ENCODE measurements at places on chromosomes 5 and 9.

- no peaks in the 10 kb centered on the region for H3K27me3 ChIP-seq
- no peak overlapping the region for H3K4me3 ChIP-seq
- H3K36me3 ChIP-seq, result no peaks in the 10 kb centered on the region
- peak; percentile 27 for DNase-seq
- no peaks in the 10 kb centered on the region for H3K4me1 ChIP-seq
- H3K27ac ChIP-seq, result no peak overlapping the region
Measured at GRCh38 chr9:6305954-6306563, 22.1 kb upstream of the TPD52L3 start.

- H3K4me1 ChIP-seq, result no peaks in the 10 kb centered on the region
- H3K27ac ChIP-seq, result no peak overlapping the region
- H3K27me3 ChIP-seq, result no peaks in the 10 kb centered on the region
- H3K36me3 ChIP-seq, result no peaks in the 10 kb centered on the region
- no peak overlapping the region for H3K4me3 ChIP-seq
Measured at GRCh38 chr5:50697739-50698138, 31.3 kb downstream of the PARP8 start.

DNA sequence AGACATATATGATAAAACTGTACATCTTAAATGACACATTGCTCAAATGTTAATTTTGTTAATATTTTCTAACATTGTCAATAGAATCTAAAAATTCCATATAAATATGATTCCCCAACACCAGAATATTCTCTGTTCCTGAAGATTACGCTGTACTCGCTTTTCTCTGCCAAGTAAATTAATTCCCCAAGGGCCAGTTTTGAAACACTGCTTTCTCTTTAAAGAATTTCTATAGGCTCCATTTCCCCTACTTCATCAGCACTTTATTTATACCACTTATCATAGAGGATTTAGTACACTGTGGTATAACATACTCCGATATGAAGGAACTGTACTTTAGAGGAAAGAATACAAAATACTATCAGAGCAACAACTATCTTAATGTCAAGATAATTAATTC, 101.4 kb upstream of the ACOT12 start:
- no peaks in the 10 kb centered on the region for H3K27me3 ChIP-seq
- no peak overlapping the region for H3K27ac ChIP-seq
- no peaks in the 10 kb centered on the region for H3K4me1 ChIP-seq
- H3K36me3 ChIP-seq, result no peaks in the 10 kb centered on the region
- no peak for DNase-seq

DNA sequence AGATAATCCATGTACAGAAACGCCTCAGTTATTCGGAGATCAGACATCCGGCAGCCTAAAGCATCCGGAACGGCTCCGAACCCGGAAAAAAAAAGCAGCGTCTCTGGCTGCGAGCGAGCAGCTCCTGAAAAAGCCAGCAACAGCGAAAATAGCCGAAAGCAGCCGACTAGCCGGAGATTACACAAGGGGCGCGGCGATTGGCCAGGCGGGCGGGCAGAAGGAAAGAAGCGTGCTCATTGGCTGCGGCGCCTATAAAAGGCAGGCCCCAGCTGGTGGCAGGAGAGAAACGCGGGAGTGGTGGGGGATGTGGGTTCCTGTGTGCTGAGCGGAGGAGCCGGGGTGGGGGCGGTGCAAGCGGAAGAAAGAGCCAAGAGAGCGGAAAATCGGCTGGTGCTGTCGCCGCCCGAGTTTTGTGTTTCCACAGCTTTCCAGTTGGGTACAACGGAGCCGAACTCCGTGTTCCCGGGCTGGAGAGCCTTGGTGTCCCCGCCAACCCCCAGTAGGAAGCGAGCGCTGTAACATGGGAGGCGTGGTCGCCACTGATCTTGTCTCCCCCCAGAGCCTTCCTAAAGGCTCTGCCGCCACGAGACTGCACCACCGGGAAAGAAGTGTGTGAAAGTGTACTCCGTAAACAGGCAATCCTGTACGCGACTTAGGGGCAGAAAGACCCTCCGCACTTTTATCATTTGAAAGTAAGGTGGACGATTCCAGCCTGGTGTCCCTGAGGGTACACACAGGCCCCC, at the start of gene ARL15:
TSS of gene ARL15 (minus strand) at position 141 of the 743 bp plus-strand sequence.
- peak within 1 kb of the TSS; percentile 90 for H3K4me3 ChIP-seq
- peak; percentile 91 for DNase-seq
- H3K36me3 ChIP-seq, result no peaks in the 10 kb centered on the region
- peaks cover 3% of the 10 kb centered on the region for H3K27me3 ChIP-seq
- H3K27ac ChIP-seq, result peak within 1 kb of the TSS; percentile 74
- peaks cover 7% of the 10 kb centered on the region for H3K4me1 ChIP-seq

- no peak overlapping the region for H3K4me3 ChIP-seq
- no peaks in the 10 kb centered on the region for H3K27me3 ChIP-seq
- no peaks in the 10 kb centered on the region for H3K4me1 ChIP-seq
- no peak overlapping the region for H3K27ac ChIP-seq
- no peaks in the 10 kb centered on the region for H3K36me3 ChIP-seq
- peak; percentile 65 for DNase-seq
Measured at GRCh38 chr9:80789831-80790230, 899.5 kb downstream of the TLE1 start.

- H3K4me3 ChIP-seq, result no peak overlapping the region
- DNase-seq, result no peak
- H3K27me3 ChIP-seq, result no peaks in the 10 kb centered on the region
- peaks cover 35% of the 10 kb centered on the region for H3K4me1 ChIP-seq
Measured at GRCh38 chr5:151095341-151096000, 14.6 kb upstream of the TNIP1 start.

DNA sequence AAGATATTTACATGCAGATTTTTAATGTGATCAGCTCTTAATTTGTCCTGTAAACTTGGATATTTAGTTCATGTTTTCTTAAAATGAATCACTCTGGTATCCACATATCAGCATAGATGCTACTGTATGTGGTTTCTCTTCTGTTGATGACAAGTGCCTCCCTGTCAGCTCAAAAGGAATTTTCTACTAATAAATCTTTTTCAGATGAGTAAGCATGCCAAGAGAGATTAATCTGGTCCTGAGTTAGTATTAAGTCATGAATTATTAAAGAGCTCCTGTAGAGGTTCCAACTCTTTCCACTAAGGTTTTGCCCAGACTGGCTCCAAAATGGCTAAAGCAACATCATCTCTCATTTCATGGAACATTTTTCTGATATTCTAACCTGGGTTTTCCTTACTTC, 129.2 kb downstream of the GOLPH3 start:
- peaks cover 2% of the 10 kb centered on the region for H3K27me3 ChIP-seq
- peak; percentile 89 for DNase-seq
- H3K36me3 ChIP-seq, result no peaks in the 10 kb centered on the region
- peaks cover 10% of the 10 kb centered on the region for H3K4me1 ChIP-seq
- no peak overlapping the region for H3K4me3 ChIP-seq

- H3K4me1 ChIP-seq, result no peaks in the 10 kb centered on the region
- peak; percentile 47 for DNase-seq
Measured at GRCh38 chr5:91049800-91050199, 333.3 kb downstream of the ARRDC3 start.

DNA sequence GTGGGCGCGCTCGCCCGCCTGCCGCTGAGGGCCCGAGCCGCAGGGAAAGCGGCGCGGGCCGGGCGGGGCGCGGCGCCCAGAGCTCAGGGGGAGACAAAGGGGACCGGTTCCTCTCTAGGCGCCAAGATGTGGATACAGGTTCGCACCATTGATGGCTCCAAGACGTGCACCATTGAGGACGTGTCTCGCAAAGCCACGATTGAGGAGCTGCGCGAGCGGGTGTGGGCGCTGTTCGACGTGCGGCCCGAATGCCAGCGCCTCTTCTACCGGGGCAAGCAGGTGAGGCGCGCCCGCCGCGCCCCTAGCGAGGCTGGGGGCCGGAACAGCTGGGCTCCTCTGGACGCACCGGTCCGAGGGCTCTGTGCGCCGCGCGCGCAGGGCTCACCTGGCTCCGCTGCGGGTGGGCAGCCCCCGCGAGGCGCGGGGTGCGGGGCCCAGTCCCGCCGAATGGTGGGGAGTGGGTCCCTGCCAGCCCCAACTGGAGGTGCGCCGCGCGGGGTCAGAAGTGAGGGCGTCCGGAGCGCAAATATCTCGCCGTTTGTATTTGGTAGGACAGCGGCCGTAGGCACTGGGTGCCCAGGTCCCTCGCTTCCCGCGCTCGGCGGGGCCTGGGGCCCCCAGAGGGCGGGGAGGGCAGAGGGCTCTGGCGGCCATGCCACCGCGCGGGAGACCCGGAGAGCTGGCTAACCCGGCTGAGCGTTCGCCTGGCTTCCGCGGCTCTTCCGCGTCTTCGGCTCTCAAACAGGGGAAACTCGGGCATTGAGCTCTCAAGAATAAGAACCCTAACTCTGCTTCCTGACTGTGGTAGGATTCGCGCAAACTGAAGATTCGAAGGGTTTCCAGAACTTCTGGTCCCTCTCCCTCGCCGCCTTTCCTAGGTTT, 607 bp downstream of the UHRF2 start:
- H3K27me3 ChIP-seq, result peaks cover 3% of the 10 kb centered on the region
- peak overlapping the region; percentile 86 for H3K27ac ChIP-seq
- no peak for DNase-seq
- H3K36me3 ChIP-seq, result no peaks in the 10 kb centered on the region
- peak overlapping the region; percentile 85 for H3K4me3 ChIP-seq
- H3K4me1 ChIP-seq, result peaks cover 15% of the 10 kb centered on the region

GRCh38 chr5:64678374-64678773, 11.9 kb upstream of the SHISAL2B start:
- H3K36me3 ChIP-seq, result no peaks in the 10 kb centered on the region
- H3K27ac ChIP-seq, result no peak overlapping the region
- H3K27me3 ChIP-seq, result peaks cover under 1% of the 10 kb centered on the region

DNA sequence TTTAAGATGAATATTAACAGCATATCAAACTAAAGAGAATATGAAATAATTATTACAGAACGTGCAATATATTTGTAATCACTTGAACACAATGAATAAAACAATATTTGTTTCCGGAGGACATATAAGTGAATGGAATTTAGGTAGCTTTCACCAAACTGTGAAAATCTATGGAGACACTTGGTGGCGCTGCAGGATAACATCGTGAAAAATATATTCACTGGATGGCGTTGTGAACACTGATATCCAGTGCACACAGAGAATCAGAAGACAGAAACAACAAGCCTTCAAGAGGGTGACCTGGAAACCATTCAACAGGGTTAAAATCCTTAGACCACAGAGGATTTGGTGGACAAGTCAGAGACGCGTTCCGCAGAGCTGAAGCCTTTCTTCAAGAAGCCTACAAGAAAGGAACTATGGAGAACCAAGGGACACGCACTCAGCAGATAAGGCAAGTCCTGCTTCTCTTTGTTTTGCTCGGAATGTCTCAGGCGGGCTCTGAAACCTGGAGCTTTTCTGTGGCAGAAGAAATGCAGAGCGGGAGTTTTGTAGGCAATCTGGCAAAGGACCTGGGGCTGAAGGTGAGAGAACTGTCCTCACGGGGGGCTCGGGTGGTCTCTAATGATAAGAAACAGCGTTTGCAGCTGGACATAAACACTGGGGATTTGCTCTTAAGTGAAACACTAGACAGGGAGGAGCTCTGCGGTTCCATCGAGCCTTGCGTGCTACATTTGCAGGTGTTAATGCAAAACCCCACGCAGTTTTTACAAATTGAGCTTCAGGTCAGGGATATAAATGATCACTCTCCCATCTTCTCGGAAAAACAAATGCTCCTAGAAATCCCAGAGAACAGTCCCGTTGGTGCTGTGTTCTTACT, at the start of gene PCDHB11:
TSS of gene PCDHB11 (plus strand) at position 269 of the 877 bp plus-strand sequence. CDS start at position 417, 148 bp downstream.
- no peak within 1 kb of the TSS for H3K4me3 ChIP-seq
- no peaks in the 10 kb centered on the region for H3K4me1 ChIP-seq
- no peak for DNase-seq
- no peaks in the 10 kb centered on the region for H3K27me3 ChIP-seq

DNA sequence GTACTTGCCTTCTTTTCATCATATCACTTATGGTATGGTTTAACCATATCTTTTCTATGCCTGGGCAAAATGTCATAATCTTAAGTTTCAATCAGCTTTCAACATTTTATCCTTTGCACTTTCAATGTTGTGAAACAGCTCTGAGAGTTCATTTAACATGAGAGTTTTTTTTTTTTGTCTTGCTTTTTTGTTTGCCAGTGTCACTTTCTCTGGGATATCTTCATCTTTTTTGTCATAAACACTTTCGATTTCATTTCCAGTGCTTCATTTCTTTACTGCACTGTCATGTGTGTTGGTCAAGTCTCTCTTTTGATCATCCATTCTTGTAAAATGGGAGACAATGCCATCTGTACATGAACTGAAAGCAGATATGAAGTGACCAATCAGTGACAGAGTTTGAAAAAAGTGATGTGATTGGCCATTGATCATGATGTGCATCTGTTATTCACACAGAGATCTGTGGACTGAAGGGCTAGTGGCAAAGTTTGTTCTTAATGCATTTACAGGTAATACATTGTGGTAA, 7.5 kb upstream of the POU5F2 start:
- no peak for DNase-seq
- peaks cover 4% of the 10 kb centered on the region for H3K4me1 ChIP-seq
- H3K27me3 ChIP-seq, result no peaks in the 10 kb centered on the region
- H3K4me3 ChIP-seq, result no peak overlapping the region
- H3K36me3 ChIP-seq, result no peaks in the 10 kb centered on the region
- no peak overlapping the region for H3K27ac ChIP-seq

- DNase-seq, result no peak
- H3K27me3 ChIP-seq, result no peaks in the 10 kb centered on the region
- H3K4me3 ChIP-seq, result no peak overlapping the region
- no peaks in the 10 kb centered on the region for H3K36me3 ChIP-seq
- H3K4me1 ChIP-seq, result peaks cover 8% of the 10 kb centered on the region
- no peak overlapping the region for H3K27ac ChIP-seq
Measured at GRCh38 chr5:172719211-172719610, 51.8 kb downstream of the DUSP1 start.

DNA sequence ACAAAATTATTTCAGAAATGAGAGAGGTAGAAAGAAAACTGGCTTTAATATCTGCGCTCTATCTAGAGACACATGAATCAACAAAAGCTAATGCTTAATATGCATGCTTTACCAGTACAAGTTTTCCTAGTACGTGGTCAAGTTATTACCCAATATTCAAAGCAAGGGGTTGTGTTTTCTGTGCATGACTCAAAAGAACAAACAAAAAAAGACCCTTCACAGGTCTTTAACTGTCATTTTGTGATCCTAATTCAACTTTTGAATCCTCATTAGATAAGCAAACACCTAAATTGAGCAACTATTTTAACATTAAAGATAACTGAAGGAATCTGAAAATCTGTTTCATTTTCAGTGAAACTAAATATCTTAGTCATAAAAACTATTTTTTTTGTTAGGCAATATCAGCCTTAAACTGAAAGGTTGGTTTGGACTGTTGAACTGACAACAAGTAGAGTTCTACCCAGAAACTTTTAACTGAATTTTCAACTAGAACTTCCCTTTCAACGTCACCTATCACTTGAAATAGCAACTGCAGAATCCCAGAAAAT, 12.5 kb downstream of the ST8SIA4 start:
- no peaks in the 10 kb centered on the region for H3K27me3 ChIP-seq
- DNase-seq, result no peak
- no peaks in the 10 kb centered on the region for H3K4me1 ChIP-seq

DNA sequence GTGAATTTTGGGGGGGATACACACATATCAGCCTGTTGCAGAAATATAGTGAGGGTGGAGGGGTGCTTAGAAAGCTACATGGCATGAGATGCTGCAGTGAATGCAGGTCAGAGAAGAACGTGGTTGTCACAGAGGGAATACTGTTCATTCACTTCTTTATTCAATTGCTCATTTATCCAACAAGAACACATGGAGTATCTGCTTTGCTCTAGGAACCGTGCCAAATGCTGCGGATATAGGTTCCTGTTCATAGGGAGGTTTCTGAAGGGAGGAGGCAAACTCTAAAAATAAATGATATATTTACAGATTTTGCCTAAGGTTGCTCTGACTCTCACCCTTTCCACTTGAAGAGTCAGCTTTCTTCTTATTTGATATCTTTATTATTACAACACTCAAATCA, 444.3 kb upstream of the CLINT1 start:
- no peaks in the 10 kb centered on the region for H3K4me1 ChIP-seq
- peaks cover 2% of the 10 kb centered on the region for H3K27me3 ChIP-seq
- DNase-seq, result no peak
- H3K27ac ChIP-seq, result no peak overlapping the region
- no peaks in the 10 kb centered on the region for H3K36me3 ChIP-seq
